Placental epithelial cell (primary cell): ENCODE measurements at places on chromosomes 16 and 17. TPM values are rescaled to one million over a fixed set of nuclear protein-coding genes. Genes with fewer than 3 reads are reported as not detected.

PRAC2 gene
- total RNA-seq = not detected in 2 replicates

CD7 gene
- total RNA-seq = not detected in 2 replicates

MARVELD3 gene
- total RNA-seq = 6.6 and 9.4 TPM in 2 replicates

ANKRD40CL gene
- under 0.01 TPM in 1 of 2 replicates, not detected in the other for total RNA-seq

TMEM238L gene
- total RNA-seq = not detected in 2 replicates
